ENCODE measurements at places on chromosomes 1 and 21. TPM values are rescaled to one million over a fixed set of nuclear protein-coding genes. Genes with fewer than 3 reads are reported as not detected.

The SGIP1 gene
- 3.0 TPM for polyA plus RNA-seq

The OR10Z1 gene
- polyA plus RNA-seq = not detected

GRCh38 chr1:159315381-159315780 lies 13.2 kb downstream of the FCER1A start:
- no peak overlapping the region for H3K27ac ChIP-seq
- H3K4me1 ChIP-seq = no peaks in the 10 kb centered on the region
- no peak overlapping the region for H3K4me3 ChIP-seq
- H3K36me3 ChIP-seq = no peaks in the 10 kb centered on the region
- DNase-seq = no peak

DNA sequence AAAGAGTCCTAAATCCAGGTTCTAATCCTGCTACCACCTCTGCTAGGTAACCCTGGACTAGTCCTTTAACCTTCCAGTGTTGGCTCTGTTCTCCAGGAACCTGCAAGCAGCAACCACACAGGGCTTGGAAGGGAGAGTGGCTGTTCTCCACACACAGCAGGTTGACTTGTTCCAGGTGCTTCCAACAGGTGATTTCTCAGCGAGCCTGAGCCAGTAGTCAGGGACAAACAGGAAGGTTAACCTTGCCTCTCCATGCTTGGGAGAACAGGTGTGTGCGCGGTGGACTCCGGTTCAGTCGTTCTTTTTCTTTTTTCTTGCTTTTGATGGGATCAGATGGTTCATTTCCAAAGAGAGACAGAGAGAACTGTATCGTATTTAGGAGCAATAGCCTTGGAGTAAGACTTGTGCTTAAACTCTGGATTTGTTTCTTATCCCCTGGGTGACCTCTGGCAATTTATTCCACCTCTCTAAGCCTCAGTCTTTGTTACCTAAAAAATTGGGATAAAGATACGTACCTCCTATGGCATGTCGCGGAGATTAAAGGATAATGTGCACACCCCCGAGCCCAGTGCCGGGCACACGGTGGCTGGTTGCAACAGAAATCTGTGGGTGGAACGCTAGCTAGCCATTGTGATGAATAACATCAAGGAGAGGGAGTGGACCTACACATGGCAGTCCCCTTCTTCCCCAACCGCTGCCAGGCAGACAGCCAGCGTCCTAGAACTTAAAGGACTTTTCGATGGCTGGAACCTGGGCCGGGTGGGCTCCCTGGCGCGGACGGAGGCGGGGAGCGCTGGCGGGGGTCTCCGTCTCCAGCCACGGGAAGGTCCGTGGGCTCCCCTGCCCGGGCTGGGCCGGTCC lies 583 bp upstream of the CACHD1 start:
- H3K36me3 ChIP-seq = no peaks in the 10 kb centered on the region
- DNase-seq = peak; percentile 63
- no peaks in the 10 kb centered on the region for H3K27me3 ChIP-seq
- peak overlapping the region; percentile 88 for H3K4me3 ChIP-seq

- no peak overlapping the region for H3K4me3 ChIP-seq
- no peaks in the 10 kb centered on the region for H3K27me3 ChIP-seq
- no peak for DNase-seq
- H3K4me1 ChIP-seq = peaks cover 40% of the 10 kb centered on the region
Observed at GRCh38 chr1:68173283-68173935, 58.9 kb downstream of the WLS start.

DNA sequence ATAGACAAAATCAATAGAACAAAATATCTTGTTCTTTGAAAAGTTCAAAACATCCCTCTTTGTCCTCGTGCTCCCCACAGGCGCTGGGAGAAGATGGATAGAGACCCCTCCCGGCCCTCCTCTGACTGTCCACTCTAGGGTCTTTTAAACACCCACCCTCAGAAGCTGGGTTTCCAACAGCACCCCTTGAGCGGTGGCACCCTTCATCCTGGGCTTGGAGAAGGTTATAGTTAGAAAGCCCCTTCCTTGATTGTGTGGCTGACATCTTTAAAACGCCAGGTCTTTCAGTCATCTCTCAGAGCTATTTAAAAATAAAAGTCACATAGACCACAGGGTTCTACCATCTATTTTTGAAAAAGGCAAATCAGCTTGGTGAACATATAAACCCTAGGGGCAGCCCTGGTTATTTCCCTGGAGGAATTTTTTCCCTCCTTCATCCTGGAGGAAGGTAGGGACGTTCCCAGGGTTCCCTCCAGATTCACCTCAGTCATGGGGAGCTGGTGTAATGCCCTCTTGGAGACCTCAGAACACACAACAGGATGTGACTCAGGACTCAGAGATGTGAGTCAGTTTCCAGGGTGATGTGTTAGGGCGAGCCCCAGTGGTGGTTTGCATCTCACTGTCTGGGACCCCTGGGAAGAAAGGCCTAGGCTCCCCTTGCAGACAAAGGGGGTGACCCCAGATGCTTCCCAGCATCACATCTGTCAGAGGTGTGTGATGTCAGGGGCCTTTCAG lies 138.5 kb downstream of the CLIC6 start:
- no peak for DNase-seq
- no peaks in the 10 kb centered on the region for H3K27me3 ChIP-seq
- peaks cover 39% of the 10 kb centered on the region for H3K36me3 ChIP-seq
- peaks cover 12% of the 10 kb centered on the region for H3K4me1 ChIP-seq
- no peak overlapping the region for H3K4me3 ChIP-seq

DNA sequence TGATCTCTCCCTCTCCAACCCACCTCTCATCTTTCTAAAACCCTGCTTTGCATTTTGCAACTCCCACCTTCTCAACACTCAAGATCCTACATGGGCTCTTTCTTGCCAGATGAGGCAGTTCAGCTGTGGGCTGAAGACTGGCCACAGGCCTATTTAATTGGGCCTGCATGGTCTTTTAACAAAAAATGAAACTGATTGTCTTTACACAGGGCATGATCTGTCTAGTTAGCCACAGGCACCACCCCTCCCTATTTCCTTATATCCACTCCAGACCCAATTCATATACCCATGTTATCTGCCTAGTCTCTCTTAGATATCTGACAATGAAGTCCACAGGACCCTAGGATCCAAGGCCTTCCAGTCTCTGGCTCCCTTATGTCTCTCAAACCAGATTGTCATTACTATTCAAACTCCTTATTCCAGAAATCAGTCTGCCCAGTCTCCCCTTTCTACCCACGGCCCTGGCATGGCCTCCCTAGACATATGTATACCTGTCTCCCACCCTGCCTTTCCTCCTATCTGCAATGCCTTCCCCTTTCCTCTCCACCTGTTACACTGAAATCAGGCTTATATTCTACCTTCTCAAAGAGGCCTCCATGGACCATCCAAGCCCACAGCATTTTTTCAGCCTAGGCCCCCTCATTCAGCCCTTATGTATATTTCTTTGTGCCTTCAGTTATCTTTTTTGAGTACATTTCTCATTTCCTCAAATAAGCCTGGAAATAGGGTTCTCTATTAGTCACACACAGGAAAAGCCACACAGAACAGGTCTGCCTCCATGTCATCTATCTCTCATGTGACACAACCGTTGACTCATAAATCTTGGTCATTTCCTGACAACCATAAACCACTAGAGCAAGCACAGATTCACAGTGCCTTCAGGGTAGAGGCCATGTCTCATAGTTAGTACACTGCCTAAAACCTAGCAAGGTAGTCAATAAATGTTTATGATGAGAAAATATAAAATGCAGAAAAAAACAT lies 39.0 kb downstream of the LPAR3 start:
- H3K27me3 ChIP-seq = no peaks in the 10 kb centered on the region
- H3K4me3 ChIP-seq = no peak overlapping the region
- DNase-seq = no peak
- no peaks in the 10 kb centered on the region for H3K36me3 ChIP-seq
- H3K4me1 ChIP-seq = peaks cover 13% of the 10 kb centered on the region
- no peak overlapping the region for H3K27ac ChIP-seq

GRCh38 chr1:198605406-198605805 lies 33.4 kb upstream of the PTPRC start:
- no peaks in the 10 kb centered on the region for H3K36me3 ChIP-seq
- no peak for DNase-seq
- H3K4me1 ChIP-seq = no peaks in the 10 kb centered on the region
- no peak overlapping the region for H3K4me3 ChIP-seq
- H3K27me3 ChIP-seq = no peaks in the 10 kb centered on the region

DNA sequence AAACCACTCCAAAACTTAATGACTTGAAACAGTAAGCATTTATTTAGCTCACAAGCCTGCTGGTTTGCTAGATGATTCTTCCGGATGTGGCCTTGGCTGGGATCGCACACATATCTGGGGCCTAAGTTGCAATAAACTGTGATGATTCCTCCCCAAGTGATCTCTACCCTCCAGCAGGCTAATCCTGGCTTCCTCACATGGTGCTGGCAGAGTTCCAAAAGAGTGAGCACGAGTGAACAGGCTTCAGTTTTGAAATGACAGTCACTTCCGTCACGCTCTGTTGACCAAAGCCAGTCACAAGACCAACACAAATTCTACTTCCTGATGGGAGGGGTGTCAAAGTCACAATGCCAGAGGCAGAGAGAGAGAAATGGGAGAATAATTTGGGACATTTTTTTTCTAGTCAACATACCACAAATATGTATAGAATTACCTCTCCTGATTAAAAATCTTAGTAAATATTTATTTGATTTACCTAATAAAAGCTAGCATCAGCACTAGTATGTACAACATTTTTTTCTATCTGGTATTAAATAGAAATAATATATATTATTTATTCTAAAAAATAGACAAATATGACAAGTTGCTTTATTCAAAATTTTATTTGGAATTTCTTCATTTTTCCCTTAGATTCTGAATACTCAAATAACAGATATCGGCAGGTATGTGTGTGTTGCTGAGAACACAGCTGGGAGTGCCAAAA lies 292.7 kb downstream of the TPR start:
- H3K27ac ChIP-seq = no peak overlapping the region
- no peaks in the 10 kb centered on the region for H3K4me1 ChIP-seq
- H3K36me3 ChIP-seq = no peaks in the 10 kb centered on the region
- H3K4me3 ChIP-seq = no peak overlapping the region
- H3K27me3 ChIP-seq = no peaks in the 10 kb centered on the region
- peak; percentile 67 for DNase-seq
